ENCODE measurements at places on chromosomes 12 and 14. TPM values are rescaled to one million over a fixed set of nuclear protein-coding genes. Genes with fewer than 3 reads are reported as not detected.

DNA sequence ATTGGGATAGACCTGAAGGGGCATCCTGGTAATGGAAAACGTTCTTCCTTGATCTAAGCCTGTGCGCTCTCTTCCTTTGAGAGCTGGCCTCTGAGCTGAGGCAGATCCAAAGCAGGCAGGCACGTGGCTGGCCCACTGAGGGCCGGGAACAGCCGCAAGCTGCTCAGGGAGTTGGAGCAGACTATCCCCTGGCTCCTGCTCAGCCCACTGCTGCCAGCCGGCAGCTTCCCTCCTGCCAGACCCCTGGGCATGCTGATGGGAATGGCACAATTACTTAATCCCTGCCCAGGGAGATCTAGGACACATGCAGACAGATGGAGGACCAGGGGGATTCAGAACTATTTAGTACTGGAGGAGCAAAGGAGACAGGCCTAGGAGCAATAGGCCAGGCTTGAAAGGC is 14.4 kb downstream of the NEUROD4 start:
- no peak for DNase-seq

DNA sequence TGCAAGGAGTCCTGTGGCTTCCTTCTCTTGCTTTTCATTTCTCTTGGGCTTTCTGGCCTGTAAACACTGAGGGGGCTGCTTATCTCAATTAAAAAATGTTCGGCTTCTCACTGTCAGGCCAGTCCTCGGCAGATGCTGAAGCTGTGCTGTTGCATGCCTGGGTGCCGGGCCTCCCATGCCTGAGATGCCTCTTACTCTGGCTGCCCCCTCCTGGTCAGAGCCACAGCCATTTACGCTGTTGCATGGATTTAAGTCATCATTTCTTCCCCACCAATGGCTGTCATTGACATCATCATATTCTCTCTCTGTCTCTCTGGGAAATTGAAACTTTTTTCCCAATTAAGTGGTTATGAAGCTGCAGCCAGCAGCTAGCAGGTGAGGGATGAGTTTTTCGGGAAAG is 53.7 kb downstream of the FOXN4 start:
- DNase-seq: no peak

- DNase-seq: no peak
Observed at GRCh38 chr12:81644503-81644902, 114.6 kb downstream of the PPFIA2 start.

DNA sequence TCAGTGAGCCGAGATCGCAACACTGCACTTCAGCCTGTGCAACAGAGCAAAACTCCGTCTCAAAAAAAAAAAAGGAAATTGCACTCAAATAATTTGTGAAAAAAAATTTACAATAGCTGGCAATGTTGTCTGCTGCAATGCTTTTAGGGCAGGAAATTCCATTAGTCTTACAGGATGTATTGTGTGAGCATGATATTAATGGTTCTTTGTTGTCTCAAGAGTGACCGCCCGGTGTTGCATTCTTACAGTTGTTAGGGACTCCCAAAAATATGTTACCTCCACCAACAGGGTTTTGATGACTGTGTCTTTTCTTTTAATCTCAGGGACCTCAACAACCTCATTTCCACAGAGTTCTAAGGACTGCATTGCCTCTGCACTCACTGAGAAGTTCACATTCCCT is 44.8 kb downstream of the PZP start:
- no peak for DNase-seq

DNA sequence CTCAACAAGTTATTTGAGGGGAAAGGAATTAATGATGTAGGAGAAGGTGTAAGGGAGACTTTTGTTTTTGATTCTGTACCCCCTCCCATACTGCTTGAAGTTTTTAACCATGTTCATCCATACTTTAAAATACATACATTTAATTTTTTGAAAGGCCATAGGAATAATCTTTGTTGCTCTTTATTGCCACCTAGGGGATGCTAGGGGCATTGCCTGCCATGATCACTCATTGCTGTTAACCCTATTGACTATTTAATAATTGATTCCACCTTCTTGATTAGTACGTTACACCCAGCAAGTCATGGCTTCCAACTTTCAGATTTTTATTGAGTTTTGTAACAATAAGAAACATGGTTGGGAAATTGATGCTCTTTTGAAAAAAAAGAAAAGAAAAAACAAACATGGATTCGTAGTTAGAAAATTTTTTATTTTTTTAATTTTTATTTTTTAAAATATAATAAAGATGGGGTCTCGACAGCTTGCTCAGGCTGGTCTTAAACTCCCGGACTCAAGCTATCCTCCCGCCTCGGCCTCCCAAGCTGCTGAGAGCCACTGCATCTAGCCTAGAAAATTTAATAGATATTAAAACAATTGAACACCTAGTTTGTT is 8.5 kb upstream of the PRKAB1 start:
- no peak for DNase-seq

GRCh38 chr12:55720071-55720564 is at the start of gene RDH5:
RDH5 (plus strand) TSS chr12:55720393; CDS start chr12:55721185, 792 bp downstream.
- DNase-seq: peak; percentile 83

DNA sequence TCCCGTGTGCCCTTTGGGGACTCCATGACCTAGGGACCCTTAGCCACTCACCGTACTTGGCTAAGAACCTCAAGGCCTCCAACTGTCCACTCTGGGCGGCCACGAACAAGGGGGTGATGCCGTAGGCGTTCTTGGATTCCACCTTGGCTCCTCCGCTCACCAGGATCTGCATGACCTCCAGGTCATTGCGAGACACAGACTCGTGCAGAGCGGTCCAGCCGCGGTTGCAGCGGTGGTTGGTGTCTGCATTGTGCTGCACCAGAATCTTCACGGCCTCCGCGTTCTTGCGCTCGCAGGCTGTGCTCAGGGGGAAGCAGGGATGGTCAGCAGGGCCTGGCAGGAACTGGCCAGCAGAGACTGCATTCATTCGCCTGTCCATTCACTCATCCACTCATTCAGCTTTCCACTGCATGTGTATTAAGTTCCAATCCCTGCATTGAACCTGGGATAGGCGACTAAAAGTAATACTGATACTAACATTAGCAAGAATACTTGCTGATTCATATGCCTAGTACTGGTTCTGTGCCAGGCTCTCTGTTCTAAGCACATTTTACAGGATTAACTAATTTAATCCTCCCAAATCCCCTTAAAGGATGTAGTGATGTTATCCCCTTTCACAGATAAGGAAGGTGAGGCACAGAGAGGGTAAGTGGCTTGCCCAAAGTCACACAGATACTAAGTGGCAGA is 23.9 kb downstream of the FAM181A start:
- DNase-seq: no peak

GRCh38 chr14:85233756-85234155 is 296.2 kb upstream of the FLRT2 start:
- no peak for DNase-seq

DNA sequence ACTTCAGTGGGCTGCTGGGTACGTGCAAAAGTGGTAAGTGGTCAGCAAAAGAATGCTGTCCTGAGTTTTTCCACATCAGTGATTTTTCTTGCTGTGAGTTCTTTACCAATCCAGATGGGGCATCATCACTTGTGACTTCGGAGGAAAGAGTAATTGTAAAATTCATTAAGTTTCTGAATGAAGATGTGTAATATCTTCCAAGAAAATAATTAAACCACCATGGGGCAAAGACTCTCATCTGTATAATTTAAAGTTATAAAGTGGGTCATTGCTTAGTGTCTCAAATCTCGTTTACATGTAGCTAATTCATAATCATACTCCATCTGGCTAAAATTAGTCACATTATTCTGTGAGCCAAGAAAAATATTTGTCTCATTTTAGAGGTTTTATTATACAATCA is 10.8 kb upstream of the MED6 start:
- no peak for DNase-seq

GRCh38 chr12:108129017-108129812 is at the start of gene WSCD2:
WSCD2 (plus strand) TSS chr12:108129288; CDS start chr12:108195833, 66,545 bp downstream.
- peak; percentile 25 for DNase-seq

DNA sequence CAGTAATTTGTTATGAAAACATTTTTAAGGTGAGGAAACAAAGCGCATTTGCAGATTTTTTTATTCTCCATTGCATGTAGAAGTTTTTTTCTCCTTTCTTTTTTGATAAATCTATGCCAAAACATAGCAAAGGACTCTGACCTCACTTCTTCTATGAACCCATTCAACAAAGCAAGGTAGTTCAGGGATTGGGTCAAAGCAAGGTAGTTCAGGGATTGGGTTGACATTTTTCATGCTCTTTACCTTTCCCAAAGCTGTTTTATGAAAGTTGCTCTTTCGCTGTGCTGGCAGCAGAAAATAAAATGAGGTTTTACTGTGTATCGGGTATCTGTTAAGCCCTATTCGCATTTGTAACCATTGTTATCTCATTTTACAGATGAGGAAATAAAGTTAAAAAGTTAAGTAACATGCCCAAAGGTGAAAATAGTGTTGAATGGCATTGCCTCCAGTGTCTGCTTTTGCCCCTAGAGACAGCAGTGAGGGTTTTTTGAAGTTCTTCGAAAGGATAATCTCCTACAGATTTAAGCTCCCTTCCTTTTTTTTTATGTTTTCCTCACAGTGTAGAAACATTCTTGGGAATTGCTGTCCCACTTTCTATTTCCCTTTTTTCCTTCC is 10.6 kb downstream of the STRAP start:
- no peak for DNase-seq

- DNase-seq: no peak
Observed at GRCh38 chr12:16359512-16360491, 12.4 kb downstream of the MGST1 start.

The OTX2 gene
- not detected for total RNA-seq

The SLC10A1 gene
- total RNA-seq: not detected

The LMO3 gene
- total RNA-seq: 14.2 TPM

The DDIT3 gene
- total RNA-seq: 20.5 TPM

The IGFBP6 gene
- 24.5 TPM for total RNA-seq

The DYNLL1 gene
- 338 TPM for total RNA-seq

The SDR9C7 gene
- total RNA-seq: not detected

The VRTN gene
- total RNA-seq: not detected

The CSAD gene
- total RNA-seq: 22.8 TPM
